ENCODE measurements at places on chromosomes 3 and 15.

DNA sequence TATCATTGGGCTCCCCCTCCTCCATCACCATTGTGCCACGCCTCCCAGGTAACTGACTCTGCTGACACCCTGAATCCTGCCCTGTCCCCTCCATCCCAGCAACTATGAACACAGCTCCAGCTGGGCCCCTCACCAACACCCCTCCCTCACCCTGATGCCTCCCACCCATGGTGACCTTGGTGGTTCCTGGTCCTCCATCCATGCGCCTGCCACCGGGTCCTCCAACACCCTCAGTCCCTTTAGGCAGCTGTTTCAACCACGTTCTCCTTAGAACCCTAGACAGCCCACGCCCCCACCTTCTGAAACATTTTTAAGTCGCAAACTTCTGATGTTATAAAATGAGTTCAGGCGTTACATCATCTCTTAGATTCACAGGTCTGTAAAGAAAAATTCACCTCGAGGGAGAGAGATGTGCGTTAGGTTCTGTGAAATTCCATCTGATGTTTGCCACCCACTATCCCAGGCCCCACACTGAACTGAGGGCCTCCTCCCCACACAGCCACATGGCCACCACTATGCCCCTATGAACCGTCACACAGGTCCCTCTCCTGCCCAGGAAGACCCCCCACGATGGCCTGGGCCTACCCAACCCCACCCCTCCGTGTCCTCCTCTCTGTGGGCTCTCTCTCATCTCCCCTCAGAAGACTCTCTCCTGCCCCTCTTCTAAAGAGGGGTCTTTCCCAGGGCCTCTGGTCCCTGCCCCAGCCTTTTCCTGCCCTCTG lies 29.8 kb downstream of the PCSK6 start:
- no peak for DNase-seq

DNA sequence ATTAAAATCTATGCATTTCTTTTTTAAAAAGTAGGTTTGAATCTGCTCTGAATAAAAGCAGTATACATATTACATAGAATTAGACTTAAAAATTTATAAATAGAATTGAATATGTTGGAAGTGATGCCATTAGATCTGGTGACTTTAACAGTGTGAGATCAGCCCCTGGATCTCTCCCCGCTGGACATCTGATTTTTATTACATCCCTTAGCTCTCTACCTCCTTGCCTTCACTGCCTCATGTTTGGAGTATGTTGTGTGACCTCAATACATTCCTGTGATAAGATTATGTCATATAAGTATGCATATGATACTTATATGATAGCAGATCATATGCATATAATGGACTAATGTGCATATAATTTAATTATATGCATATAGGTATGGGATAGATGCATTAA lies 643.4 kb upstream of the NR2F2 start:
- no peak for DNase-seq

DNA sequence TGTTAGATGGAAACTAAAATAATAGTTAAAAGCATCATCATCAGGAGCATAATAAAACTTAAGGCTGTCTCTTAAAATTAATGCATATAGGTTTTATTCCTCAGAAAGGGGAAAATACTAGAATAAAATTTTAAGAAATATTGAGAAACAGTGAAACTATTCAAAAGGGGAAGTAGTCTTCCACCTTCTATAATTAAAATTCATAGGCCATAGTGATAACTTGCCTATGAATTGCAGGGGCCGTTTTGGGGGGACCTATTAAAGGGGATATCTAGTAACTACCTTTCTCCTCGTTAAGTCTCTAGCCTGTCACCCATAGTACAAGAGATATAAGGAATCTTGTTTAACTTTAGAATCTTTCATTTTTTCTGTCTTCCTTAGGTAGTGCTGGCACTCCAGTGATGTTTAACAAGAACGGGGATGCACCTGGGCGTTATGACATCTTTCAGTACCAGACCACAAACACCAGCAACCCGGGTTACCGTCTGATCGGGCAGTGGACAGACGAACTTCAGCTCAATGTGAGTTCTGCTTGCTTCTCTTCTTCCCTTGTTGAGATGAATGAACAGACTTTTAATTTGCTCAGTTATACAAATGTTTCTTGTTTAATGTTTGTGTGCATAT lies 600.4 kb downstream of the GRM7 start:
- no peak for DNase-seq

- DNase-seq: no peak
These were observed 60.2 kb upstream of the ACP3 start for GRCh38 chr3:132256989-132257388.

- DNase-seq: no peak
These were observed 9.6 kb upstream of the FAM107A start for GRCh38 chr3:58586776-58587192.

DNA sequence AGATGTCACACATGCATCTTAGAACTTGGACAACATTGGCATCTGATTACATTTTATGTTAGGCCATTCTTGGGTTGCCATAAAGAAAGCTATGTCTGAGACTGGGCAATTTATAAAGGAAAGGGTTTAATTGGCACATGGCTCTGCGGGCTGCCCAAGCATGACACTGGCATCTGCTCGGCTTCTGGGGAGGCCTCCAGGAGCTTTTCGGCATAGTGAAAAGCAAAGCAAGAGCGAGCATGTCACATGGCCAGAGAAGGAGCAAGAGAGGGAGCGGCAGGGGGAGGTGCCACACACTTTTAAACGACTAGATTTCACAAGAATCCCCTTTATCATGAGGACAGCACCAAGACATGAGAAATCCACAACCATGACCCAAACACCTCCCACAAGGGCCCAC lies 11.3 kb downstream of the RYR3 start:
- no peak for DNase-seq

DNA sequence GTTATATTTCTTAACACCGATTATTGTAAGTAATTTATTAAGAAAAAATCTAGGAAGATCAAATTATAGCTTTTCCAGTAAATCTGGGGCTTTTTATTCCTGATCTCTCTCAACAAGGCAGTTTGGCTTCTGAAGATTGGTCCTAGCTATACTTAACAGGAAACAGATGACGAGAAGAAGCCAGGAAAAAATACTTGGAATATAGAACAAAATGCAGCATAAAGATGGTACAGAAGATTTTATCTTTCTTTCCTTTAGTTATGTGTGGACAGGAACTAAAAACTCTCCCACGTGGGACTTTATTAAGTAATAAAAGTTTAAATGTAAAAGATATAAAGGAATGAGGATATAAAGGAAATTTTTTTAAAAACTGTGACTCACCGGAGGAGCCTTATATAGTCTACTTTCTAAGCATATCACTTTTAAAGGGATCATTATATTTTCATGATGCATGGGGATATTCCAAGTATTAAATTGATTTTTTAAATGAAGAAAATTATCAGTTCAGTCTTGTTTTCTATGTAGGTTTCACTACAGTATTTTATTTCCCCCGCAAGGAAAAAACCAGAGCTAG lies 8.2 kb downstream of the B3GNT5 start:
- DNase-seq: no peak

GRCh38 chr15:72229076-72229946 lies 1.7 kb downstream of the PKM start:
- DNase-seq: no peak

DNA sequence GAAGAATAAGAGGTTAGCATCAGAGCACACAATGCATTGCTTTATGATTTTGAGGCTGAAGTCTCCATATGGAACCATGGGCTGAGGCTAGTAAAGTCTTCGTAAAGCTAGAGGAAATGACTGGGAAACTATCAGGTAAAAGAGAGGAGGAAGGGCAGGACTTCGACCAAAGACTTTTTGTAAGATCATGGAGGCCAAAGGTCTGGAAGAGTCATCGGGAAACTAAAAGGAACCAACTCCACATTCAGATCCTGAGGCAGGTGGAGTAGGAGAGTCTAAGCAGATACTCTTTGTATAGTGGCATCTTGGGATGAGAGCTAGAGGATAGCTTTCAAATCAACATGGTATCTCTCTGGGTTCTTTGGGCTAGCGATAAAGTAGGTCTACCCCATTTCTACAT lies 36.3 kb downstream of the SEMA6D start:
- no peak for DNase-seq
